ENCODE measurements at places on chromosomes 1 and 21. TPM values are rescaled to one million over a fixed set of nuclear protein-coding genes. Genes with fewer than 3 reads are reported as not detected.

ELAPOR1 gene
- total RNA-seq = 0.28 TPM

KRTAP21-2 gene
- total RNA-seq = not detected

GRCh38 chr21:33315946-33316710, 8.6 kb upstream of the IFNAR1 start:
- DNase-seq = no peak

- DNase-seq = no peak
Observed at GRCh38 chr1:217484871-217485270, 146.0 kb downstream of the GPATCH2 start.

DNA sequence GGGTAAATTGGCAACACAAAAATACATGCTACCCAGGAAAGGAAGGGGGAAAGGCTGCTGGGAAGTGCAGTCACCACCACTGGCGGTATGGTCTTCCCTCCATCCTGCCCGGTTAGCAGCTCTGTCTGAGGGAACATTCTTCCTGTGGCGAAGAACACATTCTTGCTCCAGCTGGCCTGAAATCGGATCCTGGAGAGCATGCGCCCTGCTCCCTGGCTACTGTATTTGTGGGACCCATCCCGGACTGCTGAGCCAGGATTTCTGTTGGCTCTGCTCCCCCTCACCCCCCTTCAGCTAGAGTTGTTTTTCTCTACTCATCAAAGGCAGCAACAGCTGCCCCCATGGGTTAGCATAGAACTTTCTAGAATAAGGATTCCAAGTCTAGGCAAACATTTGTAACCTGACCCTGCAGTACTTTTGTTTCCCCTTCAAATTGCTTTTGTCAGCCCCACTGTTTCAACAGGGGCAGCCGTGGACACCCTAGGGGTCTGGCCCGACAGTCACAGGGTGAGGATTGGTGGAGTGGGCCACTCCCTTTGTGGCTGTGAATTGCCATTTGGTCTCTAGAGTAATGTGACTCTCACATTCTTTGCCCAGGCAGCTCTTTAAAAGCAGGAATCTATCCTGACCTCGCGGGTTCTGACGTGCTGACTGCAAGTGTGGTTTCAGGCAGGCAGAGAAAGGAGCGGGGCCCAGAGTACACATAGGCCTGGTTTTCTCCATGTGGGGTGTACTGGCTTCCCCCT, 157.7 kb downstream of the TOMM20 start:
- peak; percentile 98 for DNase-seq
